Stimulated activated memory B cell treated with anti-CD40 and anti-IgM and Interleukin-4, amounts not matched to agents 10 μg/mL and 1 μg/mL and 100 μg/mL, for 72 hours (primary cell): ENCODE measurements at places on chromosomes 6 and 20.

GRCh38 chr6:90729057-90729456 is 142.2 kb upstream of the MAP3K7 start:
- no peak overlapping the region for H3K4me3 ChIP-seq
- no peaks in the 10 kb centered on the region for H3K4me1 ChIP-seq
- ATAC-seq: no peak
- no peaks in the 10 kb centered on the region for H3K36me3 ChIP-seq

DNA sequence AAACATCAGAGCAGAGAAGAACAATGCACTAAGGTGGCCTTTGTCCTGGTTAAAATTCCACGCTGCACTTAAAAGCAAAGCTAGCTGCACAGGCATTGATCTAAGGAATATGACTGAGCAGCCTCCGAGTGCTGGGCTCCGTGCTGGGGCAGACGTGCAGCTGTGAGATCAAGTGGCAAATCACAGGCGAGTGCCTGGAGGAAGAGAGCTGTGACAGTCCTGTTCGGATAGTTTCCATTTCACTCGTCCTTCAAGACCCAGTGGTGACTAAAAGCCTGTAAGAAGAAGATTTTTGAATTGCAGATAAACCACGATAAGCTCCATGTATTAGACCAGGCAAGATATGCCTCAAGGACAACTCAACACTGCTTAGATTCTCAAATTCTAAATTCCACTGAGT is 247.9 kb downstream of the ANKRD60 start:
- H3K27ac ChIP-seq: no peak overlapping the region
- H3K4me1 ChIP-seq: no peaks in the 10 kb centered on the region
- no peak overlapping the region for H3K4me3 ChIP-seq
- H3K36me3 ChIP-seq: no peaks in the 10 kb centered on the region

DNA sequence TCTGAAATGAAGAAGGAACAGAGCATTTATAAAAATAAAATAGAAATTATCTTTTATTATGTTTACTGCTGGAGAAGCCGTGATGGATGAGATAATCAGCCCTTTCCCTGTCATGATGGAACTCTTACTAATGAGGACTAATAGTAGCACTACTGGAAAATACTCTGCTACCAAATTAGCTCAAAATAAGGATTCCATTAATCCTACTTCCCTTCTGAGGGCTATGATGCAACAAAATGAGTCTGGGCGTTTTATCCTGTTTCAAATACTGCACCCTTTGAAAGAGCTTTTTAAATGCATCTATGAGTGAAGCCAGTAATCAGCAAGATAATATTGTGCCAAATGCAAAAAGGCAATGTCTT is 59.3 kb upstream of the CARMIL1 start:
- H3K4me3 ChIP-seq: no peak overlapping the region
- H3K4me1 ChIP-seq: peaks cover 13% of the 10 kb centered on the region
- H3K36me3 ChIP-seq: no peaks in the 10 kb centered on the region

DNA sequence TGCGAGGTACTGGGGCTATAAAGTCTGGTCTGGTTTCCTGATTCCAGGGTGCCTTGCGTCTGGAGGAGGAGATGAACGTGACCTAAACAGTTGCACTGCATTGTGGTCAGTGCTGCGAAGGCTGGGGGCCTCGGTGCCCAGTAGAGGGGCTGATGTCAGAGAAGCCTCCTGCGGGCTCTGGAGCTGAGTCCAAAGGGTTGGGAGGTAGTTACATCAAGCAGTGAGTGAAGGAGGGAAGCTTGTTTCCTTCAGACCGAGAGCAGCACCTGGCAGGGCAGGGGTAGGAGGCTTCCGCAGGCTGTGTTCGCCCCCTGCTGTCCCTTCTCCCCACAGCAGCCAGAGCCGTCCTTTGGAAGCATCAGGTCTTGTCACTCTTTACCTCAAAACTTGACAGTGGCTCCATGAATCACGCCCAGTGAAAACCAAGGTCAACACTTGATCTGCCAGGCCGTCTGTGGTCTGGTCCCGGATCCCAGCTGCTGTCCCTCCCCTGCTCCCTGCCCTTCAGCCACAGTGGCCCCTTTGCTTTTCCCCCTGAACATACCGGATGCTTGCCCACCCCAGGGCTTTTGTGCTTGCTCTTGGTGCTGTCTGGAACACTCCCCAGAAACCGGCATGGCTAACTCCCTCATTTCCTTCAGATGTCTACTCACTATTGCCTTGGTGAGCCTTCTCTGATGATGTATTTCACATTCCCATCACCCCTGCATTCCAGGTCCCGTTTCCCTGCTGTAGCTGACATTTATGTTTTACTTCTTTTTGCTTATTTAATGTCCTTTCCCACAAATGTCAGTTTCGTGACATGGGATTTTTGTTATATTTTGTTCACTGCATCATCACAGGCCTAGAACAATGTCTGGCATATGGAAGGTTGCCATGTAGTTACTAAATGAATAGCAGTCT is 7.0 kb downstream of the DYNLRB1 start:
- peaks cover 33% of the 10 kb centered on the region for H3K4me1 ChIP-seq
- ATAC-seq: no peak
- H3K36me3 ChIP-seq: peaks cover 21% of the 10 kb centered on the region

- H3K4me1 ChIP-seq: peaks cover 15% of the 10 kb centered on the region
- H3K27me3 ChIP-seq: no peaks in the 10 kb centered on the region
- ATAC-seq: peak; percentile 90
- H3K36me3 ChIP-seq: peaks cover 27% of the 10 kb centered on the region
- no peak overlapping the region for H3K4me3 ChIP-seq
Observed at GRCh38 chr6:27838058-27838944, 73.9 kb downstream of the OR2B2 start.

DNA sequence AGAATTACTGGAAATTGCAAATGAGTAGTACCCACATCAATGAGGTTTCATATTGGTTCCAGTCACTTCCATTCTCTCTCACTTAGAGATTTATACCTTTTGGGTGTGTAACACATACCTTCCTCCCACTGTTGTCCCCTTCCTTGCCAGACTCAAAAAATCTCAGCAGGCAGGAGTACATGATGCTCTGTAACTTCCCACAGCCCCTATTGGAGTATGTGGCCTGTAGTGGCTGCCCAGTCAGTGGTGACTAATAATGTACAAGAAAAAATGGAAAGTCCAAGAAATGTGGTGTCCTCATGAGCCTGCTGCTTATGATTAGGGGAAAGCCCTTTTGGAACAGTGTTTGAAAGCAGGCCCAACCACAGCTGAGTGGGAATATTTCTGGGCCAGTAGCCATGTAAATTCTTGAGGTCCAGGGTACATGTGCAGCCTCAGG is 312.0 kb downstream of the ZFAND3 start:
- H3K4me3 ChIP-seq: no peak overlapping the region
- peaks cover 69% of the 10 kb centered on the region for H3K36me3 ChIP-seq
- ATAC-seq: peak; percentile 53
- no peak overlapping the region for H3K27ac ChIP-seq
- H3K4me1 ChIP-seq: peaks cover 15% of the 10 kb centered on the region
- no peaks in the 10 kb centered on the region for H3K27me3 ChIP-seq

DNA sequence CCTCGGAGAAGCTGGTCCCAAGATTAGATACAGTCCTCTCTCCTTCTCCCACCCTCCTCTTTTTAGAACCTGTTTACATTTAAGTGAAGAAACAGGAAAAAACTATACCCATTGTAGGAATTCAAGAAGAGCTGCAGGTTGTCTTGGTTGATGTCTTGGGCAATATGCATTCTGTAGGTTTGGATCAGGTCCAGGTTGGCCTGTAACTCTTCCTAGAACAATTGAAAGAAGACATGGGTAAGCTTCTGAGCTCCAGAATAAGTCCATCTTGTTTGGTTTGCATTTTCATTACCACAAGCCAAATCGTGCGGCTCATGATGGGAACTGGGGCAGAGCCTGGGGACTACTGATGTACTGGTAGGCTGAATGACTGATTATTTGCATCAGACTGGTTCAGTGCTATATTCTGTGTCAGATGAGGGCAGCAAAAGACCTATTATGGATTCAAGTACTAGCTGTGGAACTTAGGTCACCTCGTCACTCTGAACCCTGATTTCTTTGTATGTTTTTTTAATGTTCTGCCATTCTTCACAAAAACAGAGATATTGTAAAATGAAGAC is 20.3 kb upstream of the SLA2 start:
- H3K27ac ChIP-seq: no peak overlapping the region
- no peak for ATAC-seq
- H3K27me3 ChIP-seq: no peaks in the 10 kb centered on the region
- no peaks in the 10 kb centered on the region for H3K4me1 ChIP-seq

GRCh38 chr20:19828232-19828631 is 70.2 kb downstream of the RIN2 start:
- no peaks in the 10 kb centered on the region for H3K36me3 ChIP-seq
- ATAC-seq: peak; percentile 96
- peak overlapping the region; percentile 14 for H3K27ac ChIP-seq
- no peak overlapping the region for H3K4me3 ChIP-seq
